ENCODE measurements at places on chromosomes 12 and 14.

- H3K27me3 ChIP-seq: no peaks in the 10 kb centered on the region
- peak overlapping the region; percentile 66 for H3K27ac ChIP-seq
- DNase-seq: peak; percentile 41
Measured at GRCh38 chr12:68675101-68675842, 11.5 kb upstream of the NUP107 start.

DNA sequence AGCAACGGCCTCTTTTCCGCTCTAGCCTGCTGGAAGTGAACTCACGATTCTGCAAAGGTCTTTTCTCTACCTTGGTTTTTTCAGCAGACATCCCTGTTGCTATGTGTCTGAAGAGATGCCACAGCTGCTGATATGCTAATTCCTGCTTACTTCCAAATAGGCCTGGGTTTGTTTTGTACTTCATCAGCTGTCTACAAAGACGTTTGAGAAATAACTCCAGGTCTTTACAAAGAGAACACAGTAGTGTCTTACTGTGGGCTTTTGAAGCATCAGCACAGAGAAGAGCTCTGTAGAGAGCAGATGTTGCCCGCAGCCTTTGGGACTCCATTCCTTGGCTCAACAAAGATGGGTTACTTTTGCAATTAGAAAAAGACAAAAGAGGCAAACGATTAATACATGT is 1366.5 kb downstream of the AACS start:
- DNase-seq: no peak
- H3K27ac ChIP-seq: no peak overlapping the region
- no peaks in the 10 kb centered on the region for H3K27me3 ChIP-seq
- H3K4me1 ChIP-seq: no peaks in the 10 kb centered on the region
- H3K36me3 ChIP-seq: no peaks in the 10 kb centered on the region

GRCh38 chr14:49969961-49970360 is 77.1 kb downstream of the ARF6 start:
- H3K27ac ChIP-seq: peak overlapping the region; percentile 87
- peaks cover 41% of the 10 kb centered on the region for H3K4me1 ChIP-seq
- H3K4me3 ChIP-seq: peak overlapping the region; percentile 75
- no peaks in the 10 kb centered on the region for H3K27me3 ChIP-seq

DNA sequence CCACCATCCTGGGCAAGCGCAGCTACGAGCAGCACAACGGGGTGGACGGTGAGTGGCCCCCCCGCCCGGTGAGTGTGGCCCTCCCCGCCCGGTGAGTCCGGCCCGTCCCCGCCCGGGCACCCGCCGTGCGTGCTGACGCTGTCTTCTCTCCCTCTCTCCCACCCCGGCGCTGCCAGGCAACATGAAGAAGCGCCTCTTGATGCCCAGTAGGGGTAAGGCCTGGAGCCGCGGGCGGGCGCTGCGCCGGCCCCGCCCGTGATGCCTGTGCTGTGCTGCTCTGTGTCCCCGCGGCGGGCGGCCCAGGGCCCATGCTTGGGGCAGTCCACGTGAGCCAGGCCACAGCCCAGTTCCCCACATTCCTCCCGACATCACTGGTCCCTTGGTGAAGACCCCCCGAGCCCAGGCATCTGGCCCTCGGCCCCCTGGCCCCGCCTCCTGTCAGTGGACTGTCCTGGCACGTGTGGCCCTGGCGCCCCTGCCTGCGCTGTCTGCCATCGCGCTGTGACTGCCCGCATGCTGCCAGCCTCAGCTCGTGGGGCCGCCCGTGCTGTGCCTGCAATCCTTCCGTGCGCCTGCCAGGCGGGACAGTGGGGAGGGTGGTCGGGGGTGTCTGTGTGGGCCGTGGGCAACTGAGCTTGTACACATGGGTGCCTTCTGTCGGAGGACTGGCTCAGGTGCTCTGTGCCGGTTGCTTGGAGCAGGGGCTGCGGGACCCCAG is 7.9 kb upstream of the CRIP2 start:
- H3K4me1 ChIP-seq: no peaks in the 10 kb centered on the region
- peaks cover 1% of the 10 kb centered on the region for H3K36me3 ChIP-seq
- H3K27me3 ChIP-seq: no peaks in the 10 kb centered on the region
- DNase-seq: no peak
- H3K27ac ChIP-seq: no peak overlapping the region
- no peak overlapping the region for H3K4me3 ChIP-seq

- H3K27ac ChIP-seq: no peak overlapping the region
- no peaks in the 10 kb centered on the region for H3K4me1 ChIP-seq
- H3K4me3 ChIP-seq: no peak overlapping the region
Measured at GRCh38 chr12:73950507-73950906, 587.1 kb upstream of the ATXN7L3B start.

- H3K27me3 ChIP-seq: no peaks in the 10 kb centered on the region
- H3K4me1 ChIP-seq: peaks cover 30% of the 10 kb centered on the region
- H3K4me3 ChIP-seq: peak overlapping the region; percentile 13
- DNase-seq: no peak
Measured at GRCh38 chr12:724194-724855, 28.1 kb upstream of the WNK1 start.
